Endodermal cell (in vitro differentiated cells): ENCODE measurements at places on chromosomes 5 and 9. TPM values are rescaled to one million over a fixed set of nuclear protein-coding genes. Genes with fewer than 3 reads are reported as not detected.

Gene SHROOM1
- 9.7 and 14.4 TPM in 2 replicates for total RNA-seq

DNA sequence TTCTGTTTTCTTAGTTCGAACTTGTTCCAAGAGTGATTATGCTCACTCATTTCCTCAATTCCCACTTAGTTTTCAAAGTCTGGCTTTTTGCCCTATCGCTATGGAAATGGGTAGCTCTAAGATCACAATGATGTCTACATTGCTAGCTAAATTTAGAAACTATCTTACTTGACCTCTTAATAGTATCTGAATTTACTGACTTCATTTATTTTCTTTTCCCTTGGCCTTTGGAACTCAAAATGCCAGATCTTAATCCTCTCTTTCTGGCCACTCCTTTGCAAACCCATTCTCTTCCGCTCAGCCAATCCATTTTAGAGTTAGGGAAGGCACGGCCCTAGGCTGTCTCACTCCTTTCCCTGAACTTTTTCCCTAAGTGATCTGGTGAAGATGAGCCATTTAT lies 137.0 kb downstream of the FER start:
- no peak for DNase-seq

Gene ASPN
- not detected in 2 replicates for total RNA-seq

- DNase-seq = no peak
Observed at GRCh38 chr5:44225231-44226160, 163.7 kb downstream of the FGF10 start.

- DNase-seq = peak; percentile 82
Observed at GRCh38 chr9:127545196-127546124, 66.6 kb upstream of the STXBP1 start.

Gene SPINK13
- not detected in 3 replicates for total RNA-seq

Gene PTGS1
- 1.1 to 3.6 TPM (median 1.6 TPM) in 3 replicates for total RNA-seq

Gene NOP16
- total RNA-seq = 5.9 to 18.6 TPM (median 17.5 TPM) in 3 replicates

- no peak for DNase-seq
Observed at GRCh38 chr5:36054647-36055046, 12.0 kb downstream of the UGT3A2 start.

- DNase-seq = no peak
Observed at GRCh38 chr5:84362061-84362720, 22.5 kb downstream of the EDIL3 start.

Gene C9orf153
- 0.51 to 0.99 TPM (median 0.53 TPM) in 3 replicates for total RNA-seq

- DNase-seq = no peak
Observed at GRCh38 chr5:147436596-147436995, 73.3 kb downstream of the DPYSL3 start.

GRCh38 chr9:114031948-114032840 lies 45.9 kb downstream of the AMBP start:
- DNase-seq = peak; percentile 28

GRCh38 chr9:1005043-1005667 lies 28.7 kb downstream of the DMRT3 start:
- peak; percentile 68 for DNase-seq

DNA sequence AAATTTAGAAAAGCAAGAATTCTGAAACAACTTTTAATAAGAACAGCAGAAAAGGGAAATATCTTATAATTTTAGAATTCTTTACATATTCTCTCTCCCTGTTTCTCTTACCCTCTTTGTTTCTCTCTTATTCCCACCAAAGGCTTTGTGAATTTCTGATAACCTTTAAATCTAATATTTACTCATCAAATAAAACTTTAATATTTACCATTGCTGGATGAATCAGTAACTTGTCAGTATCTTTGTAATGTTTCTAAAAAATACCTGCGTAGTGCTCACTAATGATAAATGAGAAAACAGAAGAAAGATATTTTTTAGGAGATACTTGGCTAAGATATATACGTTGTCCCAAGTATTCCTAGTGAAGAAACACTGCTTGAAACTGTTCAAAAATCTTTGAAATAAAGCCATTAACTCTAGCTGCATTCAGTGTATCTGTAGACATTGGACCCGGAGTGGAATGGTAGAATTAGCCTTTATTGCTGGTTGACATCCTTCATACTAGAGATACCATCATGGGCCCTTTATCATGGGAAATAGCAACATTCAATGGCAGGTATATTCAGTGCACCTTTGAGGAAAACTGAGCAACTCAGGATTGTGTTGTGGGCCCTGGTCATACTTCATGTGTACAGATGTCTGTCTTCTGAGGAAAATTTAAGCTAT lies 2160.4 kb downstream of the MAT2B start:
- DNase-seq = no peak

DNA sequence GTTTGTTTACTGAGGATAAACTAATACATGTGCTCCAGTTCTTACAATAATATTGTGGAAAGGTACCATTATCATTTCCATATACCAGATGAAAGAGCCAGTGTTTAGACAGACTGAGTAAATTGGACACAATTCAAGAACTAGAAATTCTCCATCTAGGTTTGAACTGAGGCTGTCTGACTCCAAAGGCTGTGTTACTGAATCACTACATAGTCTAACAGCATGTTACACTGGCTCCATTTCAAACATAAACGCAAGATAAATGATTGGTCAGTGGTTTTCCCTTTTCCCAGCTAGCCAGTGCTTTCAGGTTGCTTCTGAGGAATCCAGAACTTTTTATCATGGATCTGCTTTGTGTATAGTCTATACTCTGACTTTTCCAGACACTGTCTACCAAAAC lies 8.1 kb downstream of the SPDL1 start:
- no peak for DNase-seq

GRCh38 chr5:91146905-91147600 lies 236.1 kb downstream of the ARRDC3 start:
- no peak for DNase-seq

Gene RNF180
- total RNA-seq = 3.8 and 5.3 TPM in 2 replicates
